Fibroblast of skin of left quadriceps (primary cell): ENCODE measurements at places on chromosomes 13 and 19.

GRCh38 chr13:45119469-45119990, 780 bp upstream of the GTF2F2 start:
- no peak for DNase-seq

GRCh38 chr13:100634696-100635095, 39.9 kb downstream of the TMTC4 start:
- DNase-seq, result no peak

DNA sequence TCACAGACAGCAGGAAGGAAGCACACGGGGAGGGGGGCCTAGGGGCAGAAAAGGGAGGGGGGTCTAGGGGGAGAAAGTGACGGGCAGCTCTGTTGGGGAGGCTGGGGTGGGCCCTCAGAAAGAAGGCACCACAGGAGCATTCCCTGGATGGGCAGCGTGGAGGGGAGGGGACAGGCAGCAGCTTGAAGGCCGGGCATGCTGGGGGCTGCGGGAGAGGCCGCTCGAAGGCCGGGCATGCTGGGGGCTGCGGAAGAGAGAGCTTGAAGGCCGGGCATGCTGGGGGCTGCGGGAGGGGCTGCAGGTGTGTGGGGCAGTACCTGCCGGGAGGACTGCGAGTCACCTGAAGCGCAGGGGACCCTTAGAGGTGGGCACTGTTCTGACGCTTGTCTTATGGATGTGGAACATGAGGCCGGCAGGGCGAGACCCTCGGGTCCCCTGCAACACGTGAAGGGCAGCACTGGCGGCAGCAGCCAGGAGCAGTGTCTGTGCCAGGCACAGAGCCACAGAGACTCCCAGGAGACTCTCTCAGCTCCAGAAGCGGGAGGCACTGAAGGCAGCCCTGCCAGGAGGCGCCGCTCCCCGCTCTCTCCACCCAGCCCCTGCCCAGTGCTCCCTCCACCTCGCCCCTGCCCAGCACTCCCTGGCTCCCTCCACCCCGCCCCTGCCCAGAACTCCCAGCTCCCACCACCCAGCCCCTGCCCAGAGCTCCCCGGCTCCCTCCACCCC, 13.3 kb downstream of the ZNF787 start:
- DNase-seq, result no peak

GRCh38 chr13:46544208-46544607, 8.8 kb upstream of the LRCH1 start:
- DNase-seq, result no peak
